AG08395 (cell line): ENCODE measurements at places on chromosomes 12 and 14.

DNA sequence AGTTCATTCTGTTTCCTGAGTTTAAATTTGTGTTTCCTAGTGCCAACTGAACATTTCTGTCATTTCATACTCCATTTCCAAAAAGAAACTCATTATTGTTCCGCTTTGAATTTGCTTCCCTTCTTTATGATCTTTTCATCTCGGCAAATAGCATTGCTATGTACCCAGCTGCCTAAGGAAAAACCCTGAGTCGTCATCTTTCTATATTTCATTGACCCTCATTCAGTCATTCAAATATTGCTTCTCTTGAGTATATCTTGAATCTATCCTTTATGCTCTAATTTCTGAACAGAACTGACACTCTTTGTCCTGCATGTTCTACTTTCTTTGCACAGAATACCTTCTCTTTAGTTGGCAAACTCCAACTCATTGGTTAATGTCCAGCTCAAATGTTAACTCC, 35.9 kb downstream of the ADIPOR2 start:
- no peak for DNase-seq

DNA sequence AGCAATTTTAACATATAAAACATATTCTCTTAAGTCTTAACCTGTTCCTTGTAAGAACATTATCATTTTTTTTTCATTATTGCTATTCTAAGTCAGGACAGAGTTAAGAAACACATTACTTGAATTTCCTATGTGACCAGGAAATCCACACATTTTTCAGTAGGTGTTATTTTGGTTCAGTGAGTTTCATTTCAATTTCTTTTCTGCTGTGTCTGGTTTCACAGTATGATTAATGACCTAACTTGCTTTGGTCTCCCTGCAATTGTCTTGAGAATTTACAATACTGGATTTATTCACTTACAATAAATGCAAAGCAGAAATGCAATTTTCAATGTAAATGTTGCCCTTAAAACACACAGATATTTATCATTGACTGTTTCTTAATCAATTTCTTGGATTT, 396.9 kb upstream of the TMTC1 start:
- no peak for DNase-seq

DNA sequence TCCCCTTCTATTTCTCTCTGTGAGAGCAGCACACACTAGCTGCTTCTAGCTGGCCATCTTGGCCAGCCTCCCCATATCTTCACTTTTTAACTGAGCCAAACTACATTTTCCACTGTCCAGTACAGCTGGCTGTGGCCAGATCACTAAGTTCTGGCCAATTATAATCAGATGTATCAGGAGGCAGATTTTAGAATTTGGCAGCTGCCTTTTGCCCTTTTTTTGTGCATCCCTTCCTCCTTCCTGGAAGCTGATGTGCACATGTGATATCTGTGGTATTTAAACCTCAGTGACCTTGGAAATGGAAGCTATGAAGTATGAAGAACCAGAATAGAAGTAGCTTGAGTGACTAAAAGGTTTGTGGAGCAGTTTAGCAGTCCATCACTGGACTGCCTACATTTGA, 49.8 kb upstream of the ANO6 start:
- DNase-seq: peak; percentile 10

DNA sequence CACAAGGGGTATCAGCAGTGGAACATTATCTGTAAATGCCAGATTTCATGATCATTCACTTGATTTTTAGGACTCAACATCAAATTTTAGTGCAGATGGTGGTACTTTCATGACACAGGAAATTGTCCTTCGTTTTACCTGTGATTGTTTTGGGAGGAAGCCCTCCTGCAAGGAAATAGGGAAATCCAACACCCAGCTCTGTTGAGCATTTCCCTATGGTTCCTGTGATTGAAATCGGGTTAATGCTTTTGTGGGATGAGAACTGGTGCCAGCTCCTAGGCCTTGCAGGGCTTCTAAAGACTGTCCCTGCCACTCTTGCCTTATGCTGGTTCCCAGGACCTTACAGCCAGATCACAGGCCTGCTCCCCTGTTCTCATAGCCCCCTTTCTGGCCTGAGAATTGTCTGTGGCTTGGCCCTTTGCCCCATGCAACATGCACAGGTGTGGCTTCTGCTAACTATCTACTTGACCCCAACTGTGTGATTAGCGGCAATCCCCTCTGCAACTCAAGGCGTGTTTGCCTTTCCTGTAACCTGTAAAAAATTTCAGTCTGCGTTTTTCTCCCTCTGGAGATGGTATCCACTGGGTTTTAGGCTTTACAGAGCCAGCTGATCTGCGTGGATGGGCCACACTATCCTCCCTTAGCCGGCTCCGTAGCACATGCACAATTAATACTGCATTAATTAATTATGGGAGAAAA, 112.5 kb downstream of the ETV6 start:
- DNase-seq: no peak

- peak; percentile 54 for DNase-seq
Observed at GRCh38 chr12:124752437-124753227, 111.0 kb downstream of the SCARB1 start.

- no peak for DNase-seq
Observed at GRCh38 chr12:54363047-54363446, 1.2 kb downstream of the GPR84 start.
